ENCODE measurements at places on chromosomes 12 and 14.

- DNase-seq: no peak
These were observed 91.1 kb downstream of the CAPZA3 start for GRCh38 chr12:18828987-18829386.

- DNase-seq: no peak
These were observed 22.3 kb upstream of the MED13L start for GRCh38 chr12:116299665-116300328.

DNA sequence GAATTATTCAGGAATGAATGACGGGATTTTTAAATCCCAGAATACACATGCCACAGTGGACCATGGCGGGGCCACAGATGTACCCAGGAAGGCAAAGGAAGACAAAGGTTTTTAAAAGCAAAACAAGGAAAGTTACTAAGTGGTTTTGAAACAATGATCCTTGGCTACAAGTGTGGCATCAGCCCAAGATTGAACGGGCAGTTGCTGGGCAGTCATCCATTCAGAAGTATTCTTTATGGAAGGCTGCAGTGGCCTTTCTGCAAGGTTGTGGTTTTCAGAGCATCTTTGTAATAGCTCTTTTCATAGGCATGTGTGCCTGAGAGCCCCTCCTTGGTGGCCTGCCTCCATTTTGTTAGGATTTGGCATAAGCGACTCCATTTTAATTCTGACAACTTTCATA, 13.4 kb upstream of the IFI27 start:
- no peak for DNase-seq

GRCh38 chr12:49539406-49540228, 787 bp downstream of the KCNH3 start:
- DNase-seq: peak; percentile 47

GRCh38 chr12:88782351-88782750, 202.1 kb upstream of the KITLG start:
- no peak for DNase-seq

DNA sequence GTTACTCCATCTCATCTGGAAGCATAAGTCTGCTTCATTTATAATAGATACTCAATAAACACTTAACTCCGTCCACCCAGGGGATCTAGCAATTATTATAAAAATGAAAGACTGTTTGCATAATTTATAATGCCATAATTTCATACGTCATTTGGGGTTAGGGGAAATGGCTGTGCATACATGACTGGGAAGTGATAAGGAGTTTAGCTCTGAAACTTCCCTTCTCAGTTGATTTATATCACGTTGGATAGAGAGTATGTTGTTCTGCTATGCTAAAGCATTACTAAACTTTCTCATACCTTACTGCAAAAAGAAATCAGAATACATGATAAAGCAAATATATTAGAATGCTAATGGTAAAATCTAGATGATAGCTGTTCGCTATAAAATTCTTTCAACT, 90.4 kb upstream of the DYNC1H1 start:
- DNase-seq: no peak

DNA sequence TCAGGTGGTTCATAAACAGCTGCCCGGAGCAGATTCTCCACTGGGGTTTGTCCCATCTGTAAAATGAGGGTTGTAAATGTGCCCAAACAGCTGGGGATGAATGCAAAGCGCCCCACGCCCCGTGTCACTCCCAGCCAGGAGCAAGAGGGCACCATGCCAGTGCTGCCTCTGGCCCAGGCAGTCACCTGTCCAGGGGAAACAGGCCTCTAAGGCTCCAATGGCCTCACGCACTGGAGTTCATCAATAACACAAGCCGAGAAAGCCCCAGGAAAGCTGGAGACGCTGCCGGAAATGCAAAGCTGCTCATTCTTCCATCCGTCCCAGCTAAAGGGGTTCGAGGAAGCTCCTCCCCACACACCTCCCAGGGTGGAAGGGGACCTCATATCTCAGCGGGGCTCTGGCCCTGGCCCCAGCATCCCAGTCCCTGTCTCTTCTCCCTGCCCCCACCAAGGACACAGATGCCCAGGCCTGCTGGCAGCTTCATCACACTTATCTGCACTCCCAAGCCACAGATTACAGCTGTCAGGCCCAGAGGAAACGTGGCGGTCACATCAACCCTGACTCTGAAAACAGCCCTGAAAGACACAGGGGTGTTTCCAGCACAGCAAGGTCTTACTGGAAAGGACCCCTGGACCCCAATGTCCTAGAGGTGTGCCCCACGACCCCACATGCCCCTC, 21.5 kb downstream of the SCARB1 start:
- peak; percentile 91 for DNase-seq

DNA sequence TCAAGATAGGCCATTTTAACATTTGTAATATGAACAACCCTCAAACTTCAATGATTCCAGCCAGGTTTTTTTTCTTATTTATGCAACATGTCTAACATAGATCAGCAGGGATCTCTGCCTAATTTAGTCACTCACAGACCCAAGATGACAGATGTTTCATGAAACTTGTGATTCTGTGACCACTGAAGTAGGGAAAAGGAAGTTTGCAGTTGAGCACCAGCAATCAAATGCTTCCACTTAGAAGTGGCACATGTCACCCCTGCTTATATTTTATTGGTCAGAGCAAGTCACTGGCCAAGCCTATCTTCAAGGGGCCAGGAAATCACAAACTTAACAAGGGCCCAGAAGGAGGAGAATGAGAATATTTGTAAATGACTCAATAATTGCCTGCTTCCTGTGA, 150.6 kb downstream of the BCAT1 start:
- DNase-seq: no peak

GRCh38 chr12:64665514-64665913, 55.2 kb downstream of the RASSF3 start:
- no peak for DNase-seq

- DNase-seq: no peak
These were observed 37.5 kb upstream of the DDX11 start for GRCh38 chr12:31035967-31036665.

DNA sequence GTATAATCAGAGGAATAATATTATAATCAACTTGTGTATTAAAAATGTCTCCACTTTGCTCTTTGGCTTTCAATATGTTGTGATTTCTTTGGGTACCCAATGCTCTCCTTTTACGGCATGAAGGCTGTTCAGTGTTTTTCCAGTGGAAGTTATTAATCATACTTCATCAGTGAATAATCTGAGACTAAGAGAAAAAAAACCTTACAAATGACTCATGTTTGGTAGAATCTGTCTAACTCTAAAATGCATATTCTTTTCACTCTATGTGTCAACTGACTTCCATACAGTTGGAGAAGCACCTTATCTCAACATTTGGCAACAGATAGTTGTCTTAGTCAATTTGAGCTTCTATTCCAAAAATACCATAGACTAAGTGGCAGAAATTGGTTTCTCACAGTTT, 82.2 kb downstream of the PTPRO start:
- no peak for DNase-seq

DNA sequence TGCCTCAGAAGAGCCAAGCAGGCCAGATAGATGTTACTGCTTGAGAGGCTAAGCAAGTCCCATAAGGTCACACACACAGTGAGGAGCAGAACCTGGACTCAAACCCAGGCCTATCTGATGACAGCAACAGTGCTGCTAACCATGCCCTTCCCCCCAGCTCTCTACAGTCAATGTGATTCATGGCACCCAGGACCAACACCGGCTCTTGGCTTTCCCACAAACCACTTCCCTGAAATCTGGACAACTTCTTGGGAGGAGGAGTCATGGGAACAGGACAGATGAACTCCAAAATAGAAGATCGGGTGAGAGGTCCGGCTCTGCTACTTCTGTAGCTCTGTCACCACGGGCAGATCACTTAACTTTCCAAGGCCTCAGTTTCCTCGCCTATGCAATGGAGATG, 716 bp upstream of the PTGDR start:
- no peak for DNase-seq

- DNase-seq: no peak
These were observed 184.4 kb upstream of the SLC38A2 start for GRCh38 chr12:46556819-46557524.

- no peak for DNase-seq
These were observed 159.2 kb downstream of the PAWR start for GRCh38 chr12:79531518-79531917.

- DNase-seq: no peak
These were observed 190.4 kb downstream of the NUAK1 start for GRCh38 chr12:105948331-105948730.

GRCh38 chr12:113755098-113755497, 211.0 kb downstream of the RBM19 start:
- no peak for DNase-seq

DNA sequence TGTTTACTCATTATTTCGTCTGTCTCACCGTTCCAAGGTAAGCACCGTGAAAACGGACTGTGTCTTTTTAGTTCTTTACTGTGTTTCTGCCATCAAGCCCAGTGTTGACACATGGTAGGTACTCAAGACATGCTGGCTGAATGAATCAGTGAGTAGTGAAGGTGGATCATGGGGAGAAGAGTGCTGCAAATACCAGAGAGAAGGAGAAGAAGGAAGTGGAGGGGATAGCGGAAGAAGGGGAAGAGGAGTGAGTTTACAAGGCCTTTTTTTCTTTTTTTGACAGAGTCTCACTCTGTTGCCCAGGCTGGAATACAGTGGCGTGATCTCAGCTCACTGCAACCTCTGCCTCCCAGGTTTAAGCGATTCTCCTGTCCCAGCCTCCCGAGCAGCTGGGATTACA, 54.6 kb downstream of the ETV6 start:
- DNase-seq: no peak

- no peak for DNase-seq
These were observed 434.0 kb upstream of the SYT1 start for GRCh38 chr12:78430551-78430950.

Data from SK-N-SH (cell line).